ENCODE measurements at places on chromosomes 5 and 9.

GRCh38 chr5:62593331-62593730 is 14.7 kb downstream of the LRRC70 start:
- no peak for DNase-seq

DNA sequence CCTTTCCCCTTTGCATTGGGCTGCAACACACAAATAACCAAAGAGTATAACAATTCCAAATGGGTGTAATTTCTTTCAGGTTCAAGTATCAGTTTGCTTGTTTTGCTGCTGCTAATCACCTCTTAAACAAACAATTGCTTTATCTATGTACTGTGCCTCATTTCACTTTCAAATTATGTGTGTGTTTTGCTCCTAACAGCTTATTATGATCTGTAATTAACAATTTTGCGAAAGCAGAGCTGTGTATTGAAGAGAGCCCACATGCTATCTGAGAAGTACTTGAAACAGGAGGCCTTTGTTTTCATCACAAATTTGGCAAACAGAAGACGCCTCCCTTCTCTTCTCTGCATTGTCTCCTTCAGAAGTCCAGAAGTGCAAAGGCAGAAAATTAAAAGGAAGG is 312.0 kb downstream of the TLE1 start:
- DNase-seq, result no peak

DNA sequence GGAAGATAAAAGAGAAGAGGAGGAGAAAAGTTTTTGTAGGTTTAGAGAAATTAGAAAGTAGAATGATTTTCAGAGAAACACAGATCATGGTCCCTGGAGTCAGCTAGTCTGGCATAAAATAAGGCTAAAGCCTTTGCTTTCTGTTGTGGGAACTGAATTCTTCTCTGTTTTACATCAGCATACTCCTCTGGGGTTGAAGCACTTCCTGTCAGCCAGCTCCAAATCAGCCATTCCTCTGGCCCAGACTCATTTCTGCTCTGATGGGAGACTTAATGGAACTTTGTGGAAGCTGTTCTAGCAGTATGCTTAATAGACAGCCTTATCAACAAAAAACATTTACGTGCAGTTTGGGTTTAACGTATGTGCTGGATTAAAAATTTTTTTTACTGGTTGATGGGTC is 143.2 kb downstream of the HMHB1 start:
- DNase-seq, result no peak

GRCh38 chr5:134777366-134777765 is 18.8 kb downstream of the DDX46 start:
- DNase-seq, result no peak

- DNase-seq, result peak; percentile 49
Observed at GRCh38 chr9:133359399-133360175, 3.2 kb downstream of the SURF2 start.

GRCh38 chr5:134184155-134185135 is 7.7 kb upstream of the SKP1 start:
- DNase-seq, result peak; percentile 85

DNA sequence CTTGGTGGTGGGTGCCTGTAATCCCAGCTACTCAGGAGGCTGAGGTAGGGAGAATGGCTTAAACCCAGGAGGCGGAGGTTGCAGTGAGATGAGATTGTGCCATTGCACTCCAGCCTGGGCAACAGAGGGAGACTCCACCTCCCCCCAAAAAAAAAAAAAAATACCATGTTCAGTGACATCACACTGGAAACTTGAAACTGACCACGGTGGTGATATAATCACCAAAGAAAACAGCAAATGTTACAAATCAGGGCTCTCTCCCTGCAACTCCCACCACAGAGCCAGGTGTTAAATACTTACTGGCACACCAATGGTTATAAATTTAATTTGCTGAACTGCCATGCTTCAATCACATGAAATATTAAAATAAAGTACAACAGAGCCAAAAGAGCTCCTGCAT is 81.4 kb downstream of the ZNF608 start:
- DNase-seq, result no peak

- no peak for DNase-seq
Observed at GRCh38 chr9:70923961-70924360, 197.5 kb downstream of the TRPM3 start.

- no peak for DNase-seq
Observed at GRCh38 chr5:94745786-94746730, 127.6 kb downstream of the SLF1 start.

DNA sequence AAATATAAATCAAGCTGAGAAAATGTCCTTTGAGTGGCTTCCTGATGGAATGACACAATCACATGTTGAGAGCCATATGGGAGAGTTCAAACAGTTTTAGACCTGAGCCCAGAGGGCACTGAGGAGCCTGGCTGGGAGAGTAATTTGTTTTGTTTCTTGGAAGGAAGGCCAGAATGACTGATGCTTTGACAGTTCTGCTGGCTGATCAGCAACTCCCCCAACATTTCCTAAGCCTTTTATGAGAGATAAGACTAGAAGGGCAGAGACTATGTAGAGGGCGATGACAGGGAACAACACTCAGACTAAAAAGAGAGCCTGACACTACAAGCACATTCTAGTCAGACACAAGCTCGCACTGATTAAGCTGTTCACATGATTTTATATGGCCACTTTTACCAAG is 169.2 kb downstream of the COX7C start:
- DNase-seq, result no peak

DNA sequence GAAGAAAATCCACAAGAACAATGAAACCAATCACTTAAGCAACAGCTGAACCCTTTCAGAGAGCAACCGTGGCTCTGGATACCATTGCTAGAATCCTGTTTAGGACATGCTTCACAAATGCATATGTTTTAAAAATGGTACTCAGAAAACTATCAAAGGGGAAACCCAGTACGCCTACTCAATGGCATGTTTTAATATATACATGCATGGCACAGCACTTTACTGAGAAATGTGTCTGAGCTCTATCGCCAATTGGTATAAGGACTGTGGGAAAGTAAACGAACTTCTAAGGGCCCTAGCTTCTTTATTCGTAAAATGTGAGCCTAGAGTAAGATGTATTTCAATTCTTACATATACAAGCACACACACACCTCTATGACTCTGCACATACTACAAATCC is 72.3 kb downstream of the PTBP3 start:
- no peak for DNase-seq

GRCh38 chr5:6411141-6411540 is 32.8 kb upstream of the MED10 start:
- no peak for DNase-seq

DNA sequence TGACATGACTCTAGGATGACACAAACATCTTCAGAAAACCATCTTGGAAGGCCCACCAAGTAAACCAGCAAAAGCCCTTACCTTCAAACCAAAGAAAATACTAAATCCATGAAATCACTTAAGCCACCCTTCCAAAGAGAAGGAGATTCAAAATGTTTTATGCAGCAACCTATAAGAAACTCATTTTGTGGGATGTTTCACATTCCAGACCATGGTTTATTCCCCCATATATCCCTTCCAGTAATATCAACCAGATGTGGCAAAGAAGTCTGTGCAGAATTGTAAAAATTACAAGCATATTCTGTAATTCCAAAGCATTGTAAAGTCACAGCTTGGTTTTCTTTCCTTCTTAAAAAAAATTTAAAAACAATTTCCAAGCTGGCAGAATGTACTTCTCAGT is 117.4 kb downstream of the SLIT3 start:
- no peak for DNase-seq

GRCh38 chr9:37745970-37746369 is 7.6 kb upstream of the TRMT10B start:
- DNase-seq, result no peak
